Thymus (tissue), 14 donors: ENCODE measurements at places on chromosomes 5 and 9.

DNA sequence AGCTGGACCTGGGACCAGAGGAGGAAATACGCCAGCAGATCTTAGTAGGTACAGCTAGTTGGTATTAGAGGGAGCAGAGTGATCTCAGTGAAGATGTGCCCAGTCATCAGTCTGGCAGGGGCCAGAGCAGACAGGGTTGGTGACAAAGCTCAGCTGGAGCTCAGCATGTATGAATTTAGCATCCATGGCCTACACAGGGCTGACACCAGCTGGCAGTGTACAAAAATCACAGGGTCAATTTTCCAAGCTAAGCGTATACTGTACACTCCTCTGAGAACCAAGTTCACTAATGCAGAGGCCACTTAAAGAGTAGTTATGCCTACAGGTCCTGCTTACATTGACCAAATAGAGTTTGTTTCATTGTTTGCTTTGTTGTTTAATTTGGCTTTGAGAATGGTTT lies 146.6 kb downstream of the SLC24A2 start:
- DNase-seq, result no peak

GRCh38 chr5:175872287-175873087 lies 1.1 kb downstream of the CPLX2 start:
- no peak for DNase-seq

GRCh38 chr9:112783551-112783954 lies 33.0 kb downstream of the SNX30 start:
- no peak for DNase-seq

DNA sequence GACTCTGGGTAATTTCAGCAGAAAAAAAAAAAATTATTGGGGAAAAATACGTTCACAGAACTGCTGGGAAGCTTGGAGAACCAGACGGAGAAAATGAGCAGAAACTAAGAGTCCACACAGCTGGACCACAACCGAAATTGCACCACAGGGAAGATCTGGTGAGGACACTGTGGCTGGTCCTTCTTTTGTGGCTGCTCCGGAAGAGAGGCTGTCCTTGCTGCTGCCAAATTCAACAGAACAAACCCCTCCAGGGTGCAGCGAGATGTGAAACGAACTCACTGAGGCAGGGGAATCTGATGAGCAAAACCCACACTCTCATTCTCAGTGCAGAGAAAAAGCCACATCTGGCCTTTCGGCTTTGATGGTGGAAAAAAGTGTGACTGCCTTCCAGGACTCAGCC lies 200.0 kb downstream of the ACTL7B start:
- DNase-seq, result no peak

GRCh38 chr9:24464319-24464951 lies 81.3 kb downstream of the IZUMO3 start:
- no peak for DNase-seq

GRCh38 chr5:61993295-61993927 lies 312.6 kb upstream of the KIF2A start:
- DNase-seq, result no peak

DNA sequence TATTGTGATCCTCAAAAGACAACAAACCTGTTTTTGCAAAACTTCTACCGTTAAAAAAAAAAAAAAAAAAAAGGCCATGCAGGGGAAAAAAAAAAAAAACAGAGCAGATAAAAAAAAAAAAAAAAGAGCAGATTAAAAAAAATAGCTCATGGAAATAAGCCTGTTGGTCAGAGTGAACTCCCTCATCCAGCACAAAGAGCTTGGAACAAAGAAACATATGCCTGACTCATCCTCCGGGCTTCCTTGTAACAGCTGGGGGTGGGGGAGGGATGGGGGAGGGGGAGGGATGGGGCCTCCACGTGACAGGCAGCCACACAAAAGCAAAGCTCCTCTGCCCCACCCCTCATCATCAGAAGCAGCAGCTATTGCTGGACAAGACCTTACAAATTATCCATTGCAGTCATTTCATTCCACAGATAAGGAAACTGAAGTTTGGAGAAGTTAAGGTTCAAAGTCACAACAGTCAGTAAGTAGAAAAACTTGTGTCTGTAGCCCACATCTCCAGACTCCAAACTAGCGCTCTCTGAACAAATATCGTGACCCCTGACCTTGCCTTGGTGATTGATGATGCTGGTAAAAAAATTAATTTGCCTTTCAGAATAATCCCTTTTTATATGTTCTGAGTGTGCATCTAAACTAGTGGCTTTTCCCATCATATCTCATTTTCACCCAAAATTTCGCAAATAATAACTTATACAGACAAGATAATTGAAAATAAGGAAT lies 38.9 kb downstream of the SLC35D2 start:
- DNase-seq, result no peak

DNA sequence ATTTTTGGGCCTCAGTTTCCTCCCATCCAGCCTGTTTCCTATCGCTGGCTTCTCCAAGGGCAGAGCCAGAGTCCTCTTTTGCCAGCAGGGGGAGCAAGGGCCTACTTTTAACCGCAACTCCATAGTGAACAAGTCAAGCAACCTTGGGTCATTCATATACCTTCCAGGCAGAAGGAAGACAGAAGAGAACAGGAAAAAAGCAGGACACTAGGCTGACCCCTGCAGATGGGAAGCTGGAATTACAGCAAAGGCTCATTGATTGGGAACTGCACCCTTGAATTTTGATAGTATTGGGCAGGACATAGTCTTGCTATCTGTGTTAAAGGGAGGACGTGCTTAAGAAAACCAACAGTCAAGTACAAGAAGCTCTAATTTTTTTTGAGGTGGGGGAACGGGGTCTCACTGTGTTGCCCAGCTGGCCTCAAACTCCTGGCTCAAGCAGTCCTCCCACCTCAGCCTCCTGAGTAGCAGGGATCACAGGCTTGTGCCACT lies 30.1 kb downstream of the QRFP start:
- peak; percentile 74 for DNase-seq

GRCh38 chr9:99259231-99259918 lies 37.3 kb downstream of the SEC61B start:
- peak; percentile 81 for DNase-seq

GRCh38 chr9:2018764-2019558 lies 3.8 kb downstream of the SMARCA2 start:
- peak; percentile 34 for DNase-seq

- no peak for DNase-seq
These were observed 8.2 kb downstream of the ACSL6 start for GRCh38 chr5:132003170-132003744.

DNA sequence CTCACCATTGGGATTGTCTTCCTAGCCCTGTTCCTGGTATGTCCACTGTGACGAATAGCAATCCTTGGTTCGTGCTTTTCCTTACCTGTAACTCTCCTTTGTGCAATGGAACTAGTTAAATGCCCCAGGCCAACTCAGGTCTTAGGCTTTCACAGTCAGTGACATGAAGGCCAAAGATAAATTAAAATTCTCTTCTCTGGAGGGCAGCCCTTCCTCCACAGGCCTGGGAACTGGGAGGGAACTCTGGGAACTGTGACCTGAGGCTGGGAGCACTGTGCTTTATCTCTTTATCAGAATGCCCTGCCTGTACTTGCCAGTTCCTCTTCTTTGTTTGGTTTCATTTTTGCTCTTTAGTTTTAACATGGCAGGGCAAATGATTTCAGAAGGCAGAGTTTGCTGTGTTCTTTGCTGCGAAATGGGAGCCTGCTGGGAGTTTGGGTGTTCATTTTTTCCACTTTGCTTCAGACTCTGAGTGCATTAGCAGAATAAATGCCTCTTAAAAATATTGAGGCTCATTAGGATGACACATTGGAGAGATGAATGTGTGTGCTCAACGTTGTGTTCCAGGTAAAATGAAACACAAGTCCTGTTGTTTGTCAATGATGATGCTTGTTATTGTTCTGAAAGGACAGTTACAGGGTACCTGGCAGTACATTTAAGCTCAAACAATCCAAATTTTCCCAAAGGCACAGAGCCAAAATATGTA lies 118.1 kb downstream of the NUDT12 start:
- DNase-seq, result no peak

DNA sequence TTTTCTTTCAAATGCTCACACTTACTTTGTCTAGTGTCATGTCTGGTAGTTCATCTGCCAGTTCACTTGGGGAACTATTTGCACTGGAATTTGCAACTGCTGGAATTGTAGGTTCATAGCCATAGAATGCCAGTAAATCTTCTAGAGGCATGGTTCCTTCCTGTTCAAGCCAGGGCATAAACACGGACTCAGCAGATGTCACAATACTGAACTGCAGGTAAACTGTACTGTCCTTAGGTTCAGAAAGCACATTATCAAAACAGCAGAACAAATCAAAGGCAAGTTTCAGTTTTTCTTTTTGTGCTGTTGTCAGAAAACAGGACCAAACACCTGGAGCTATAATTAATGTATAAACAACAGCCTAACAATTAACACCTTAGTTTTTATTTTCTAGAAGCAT lies 13.1 kb downstream of the MIER3 start:
- DNase-seq, result no peak

DNA sequence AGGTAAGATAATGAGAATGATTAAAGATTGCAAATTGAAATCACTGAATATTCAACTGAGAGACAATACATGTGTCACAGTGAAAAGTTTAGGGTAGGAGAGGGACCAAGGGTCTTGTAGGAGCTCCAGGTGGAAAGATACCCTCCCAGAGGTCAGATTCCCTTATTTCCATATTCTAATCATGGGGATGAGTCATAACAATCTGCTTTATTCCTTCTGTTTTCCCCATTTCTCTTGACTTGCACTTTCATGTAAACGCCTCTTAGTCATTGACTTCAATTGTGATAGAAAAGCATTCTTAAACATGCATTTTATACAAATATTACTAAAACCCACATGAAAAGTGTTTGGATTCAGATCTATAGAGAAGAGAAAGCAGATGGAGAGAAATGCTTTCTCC lies 81.3 kb upstream of the CTSL start:
- no peak for DNase-seq

DNA sequence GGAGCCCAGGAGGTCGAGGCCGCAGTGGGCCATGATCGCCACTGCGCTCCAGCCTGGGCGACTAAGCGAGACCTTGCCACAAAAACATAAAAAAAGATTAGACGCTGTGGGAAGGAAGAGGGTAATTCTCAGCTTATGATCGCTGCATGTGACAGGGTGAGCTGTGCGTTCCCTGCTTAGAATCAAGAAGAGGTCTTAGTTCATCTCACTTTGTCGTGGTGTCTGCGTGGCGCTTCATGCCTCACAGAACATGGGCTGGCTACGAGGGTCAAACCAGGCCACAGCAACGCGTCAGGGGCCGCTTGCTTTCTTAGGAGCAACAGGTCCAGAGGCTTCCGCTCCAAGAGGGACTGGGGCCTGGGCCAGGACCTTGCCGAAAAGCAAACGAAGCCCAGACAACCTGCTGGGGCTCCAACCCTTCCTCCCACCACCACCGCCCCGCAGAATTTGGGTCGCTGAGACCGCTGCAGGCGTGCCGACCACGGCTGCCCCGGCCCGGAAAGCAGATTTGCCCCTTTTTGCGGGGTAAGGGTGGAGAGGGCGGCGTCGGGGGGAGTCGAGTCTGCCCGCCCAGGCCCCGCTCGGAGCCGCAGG lies 10.0 kb upstream of the GRIN1 start:
- DNase-seq, result no peak

DNA sequence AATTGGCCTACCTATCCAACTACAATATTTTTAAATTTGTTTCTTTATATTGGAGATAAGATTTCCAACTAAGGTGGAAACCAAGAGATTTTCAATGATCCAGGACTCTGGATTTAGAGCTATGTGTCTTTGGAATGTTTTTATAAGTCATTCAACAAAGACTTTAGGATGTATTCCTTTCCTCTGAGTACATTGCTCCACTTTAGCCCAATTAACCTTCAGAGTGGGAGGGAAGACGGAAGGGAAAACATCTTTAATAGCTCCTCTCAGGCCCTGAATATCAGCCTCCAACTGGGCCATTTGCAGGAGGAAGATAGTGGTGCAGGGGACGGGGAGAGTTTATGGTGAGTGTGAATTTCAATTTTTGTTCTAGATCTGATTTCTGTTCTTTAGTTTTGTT lies 239.2 kb downstream of the PIK3R1 start:
- DNase-seq, result no peak

DNA sequence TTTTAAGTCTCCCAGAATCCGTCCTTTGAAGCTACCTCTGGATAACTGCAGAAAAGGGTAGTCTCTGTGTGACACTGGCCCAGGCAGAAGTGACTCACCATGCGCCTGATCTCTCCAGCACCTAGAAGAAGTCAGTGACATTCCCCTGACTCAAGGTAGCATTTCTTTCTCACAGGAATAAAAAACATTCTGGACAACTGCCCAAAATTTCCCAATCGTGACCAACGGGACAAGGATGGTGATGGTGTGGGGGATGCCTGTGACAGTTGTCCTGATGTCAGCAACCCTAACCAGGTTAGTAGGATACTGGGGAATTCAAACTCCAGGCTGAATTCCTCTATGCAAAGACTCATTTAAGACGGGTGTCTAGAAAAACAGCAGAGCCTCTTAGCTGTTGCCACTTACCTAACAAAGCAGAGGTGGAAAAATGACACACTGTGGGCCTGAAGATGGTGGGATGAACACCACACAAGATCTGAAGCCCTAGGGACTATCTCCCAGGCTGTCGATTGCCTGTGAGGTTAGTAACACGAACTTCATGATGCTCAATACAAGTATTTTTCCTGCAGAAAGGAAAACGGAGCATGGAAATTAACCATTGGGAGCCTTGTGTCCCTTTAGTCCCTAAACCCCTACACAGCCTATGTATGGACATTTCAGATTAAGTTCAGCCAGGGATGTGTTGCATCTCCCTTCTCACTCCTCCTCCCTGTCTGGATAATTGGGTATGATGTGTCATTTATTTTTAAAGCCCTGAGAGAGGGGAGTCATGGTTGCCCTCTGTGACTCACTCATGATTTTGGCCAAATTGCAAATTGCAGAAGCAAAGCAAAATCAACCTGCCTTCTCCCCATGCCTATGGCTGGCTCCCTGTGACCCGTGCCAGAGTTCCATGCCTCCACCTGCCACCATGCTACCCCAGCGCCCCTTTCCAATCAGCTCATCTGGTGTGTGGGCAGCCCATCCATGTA lies 37.2 kb downstream of the THBS4 start:
- DNase-seq, result no peak

GRCh38 chr9:124553738-124554137 lies 46.5 kb upstream of the NR5A1 start:
- no peak for DNase-seq

GRCh38 chr9:21047281-21047691 lies 15.8 kb upstream of the HACD4 start:
- DNase-seq, result no peak

- no peak for DNase-seq
These were observed 32.1 kb downstream of the NIPBL start for GRCh38 chr5:36908544-36909260.

GRCh38 chr5:38660194-38660668 lies 103.8 kb upstream of the LIFR start:
- DNase-seq, result no peak

GRCh38 chr5:42991404-42992087 lies 48.6 kb downstream of the ANXA2R start:
- no peak for DNase-seq
